ENCODE measurements at places on chromosomes 7 and 10. TPM values are rescaled to one million over a fixed set of nuclear protein-coding genes. Genes with fewer than 3 reads are reported as not detected.

GRCh38 chr7:112575864-112576263, 95.1 kb downstream of the LSMEM1 start:
- no peak for DNase-seq

DNA sequence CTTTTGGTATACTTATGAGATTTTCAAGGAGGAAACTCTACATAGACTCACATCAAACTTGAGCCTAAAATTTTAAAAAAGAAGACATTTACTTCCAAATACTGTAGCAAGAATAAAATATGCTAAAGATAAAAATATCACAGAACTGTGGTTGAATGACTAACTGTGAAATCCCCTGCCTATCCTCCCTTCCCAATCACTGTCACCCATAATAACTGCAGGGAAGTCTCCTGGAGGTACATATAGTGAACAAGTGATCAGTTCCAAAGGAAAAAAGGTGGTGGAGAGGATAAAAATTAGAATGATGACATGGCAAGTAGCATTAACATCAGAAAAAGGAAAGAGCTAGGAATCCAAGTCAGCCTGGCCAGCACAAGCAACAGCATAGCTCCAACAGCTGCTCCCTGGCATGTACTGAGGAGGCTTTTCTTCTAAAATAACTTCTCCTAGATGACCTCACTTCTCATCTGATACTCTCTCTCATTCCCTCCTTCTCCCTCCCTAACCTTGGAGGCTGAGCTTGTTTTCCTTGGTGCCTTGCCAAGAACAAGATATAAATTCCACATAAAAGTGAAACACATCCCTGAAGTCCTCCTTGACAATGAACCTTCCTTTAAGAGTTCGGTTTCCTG, 124.0 kb downstream of the IQUB start:
- peak; percentile 82 for DNase-seq

DNA sequence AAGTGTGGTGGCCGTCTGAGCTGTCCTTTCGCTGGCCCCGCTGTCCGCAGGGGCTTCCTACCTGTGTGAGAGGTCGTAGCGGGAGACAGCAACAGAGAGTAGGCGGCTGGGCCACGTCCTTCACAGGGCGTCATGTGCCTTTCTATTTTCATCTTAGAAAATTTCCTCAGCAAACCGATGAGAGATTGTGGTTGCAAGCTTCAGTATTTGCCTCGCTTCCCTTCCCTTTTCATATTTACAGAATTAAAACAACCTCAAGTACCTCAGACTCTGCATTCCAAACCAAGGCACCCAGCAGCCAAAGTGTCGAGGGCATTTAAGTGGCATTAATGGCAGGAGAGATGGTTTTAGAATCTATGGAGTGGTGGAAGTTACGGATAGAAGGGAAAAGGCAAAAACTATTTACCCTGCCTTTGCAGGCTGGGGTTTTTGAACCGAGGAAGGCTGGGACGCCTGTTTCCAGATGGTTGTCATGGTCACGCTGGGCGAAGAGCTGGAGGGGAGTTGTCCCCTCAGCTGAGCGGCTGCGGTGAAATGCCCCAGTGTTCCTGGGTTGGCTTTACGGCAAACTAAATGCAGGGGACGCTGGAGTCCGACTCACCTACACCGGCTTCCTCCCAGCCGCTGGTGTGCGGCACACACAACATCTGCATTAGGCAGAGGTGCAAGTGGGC, 41.9 kb downstream of the WIPI2 start:
- no peak for DNase-seq

- DNase-seq, result no peak
Measured at GRCh38 chr10:108427146-108427545, 1262.6 kb upstream of the SORCS1 start.

DNA sequence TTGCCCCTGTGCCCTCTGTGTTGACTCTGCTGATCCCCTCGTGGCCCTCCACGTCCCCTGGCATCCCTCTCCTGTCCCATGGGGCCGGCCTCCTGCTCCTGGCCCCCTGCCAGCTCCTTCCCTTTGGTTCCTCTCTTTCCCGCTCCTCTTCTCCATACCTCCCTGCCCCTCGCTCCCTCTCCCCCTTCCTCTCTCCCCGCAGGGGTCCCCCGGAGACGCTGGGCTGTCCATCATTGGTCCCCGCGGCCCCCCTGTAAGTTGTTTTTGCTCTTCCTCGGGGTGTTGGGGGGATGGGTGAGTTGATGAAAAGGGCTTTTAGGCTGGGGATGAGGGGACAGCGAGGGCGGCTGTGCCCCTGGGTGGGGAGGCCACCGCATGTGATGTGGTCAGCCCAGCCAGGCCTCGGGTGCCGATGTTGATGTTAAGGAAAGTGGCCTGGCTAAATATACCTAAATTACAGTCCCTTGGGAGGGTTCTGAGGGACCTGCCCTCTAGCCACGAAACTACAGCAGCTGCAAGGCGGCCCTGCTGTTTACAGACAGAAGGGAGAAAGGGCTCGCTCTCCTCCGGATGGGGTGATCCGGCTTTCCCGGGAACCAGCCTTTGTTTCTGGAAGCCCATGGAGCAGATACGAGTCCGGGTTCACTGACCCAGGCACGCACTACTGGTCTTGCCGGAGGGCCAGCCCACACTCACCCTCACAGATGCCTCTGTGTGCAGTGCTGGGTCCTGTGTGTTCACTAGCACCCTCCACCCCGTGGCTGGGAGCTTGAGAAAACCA, 78.8 kb downstream of the COL13A1 start:
- DNase-seq, result peak; percentile 27

- peak; percentile 79 for DNase-seq
Measured at GRCh38 chr10:89042562-89042961, 52.0 kb downstream of the FAS start.

DNA sequence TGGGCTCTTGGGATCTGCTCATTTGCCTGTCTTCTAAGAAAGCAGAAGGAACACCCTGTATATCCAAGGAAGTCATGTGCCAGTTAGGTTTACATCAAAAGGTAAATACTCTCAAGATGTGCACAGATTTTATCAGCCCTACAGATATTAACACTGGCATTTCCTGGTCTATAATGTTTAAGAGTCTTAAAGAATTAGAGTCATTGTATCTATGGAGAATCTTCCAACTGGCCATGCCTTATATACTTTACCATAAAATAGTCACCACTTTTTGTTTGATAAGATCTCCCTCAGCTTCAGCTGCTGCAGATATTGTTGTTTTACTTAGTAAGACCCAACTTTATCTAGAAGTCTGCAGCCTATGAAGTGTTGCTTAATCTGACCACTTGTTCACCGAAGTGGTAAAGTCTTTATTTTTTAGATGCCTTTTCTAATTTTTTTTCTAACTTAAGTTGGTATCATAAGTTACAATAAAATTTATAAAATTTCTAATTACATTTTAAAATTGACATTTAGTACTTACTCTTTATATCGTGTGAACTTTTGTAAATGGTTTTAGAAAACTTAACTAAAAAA, 58.5 kb downstream of the CPED1 start:
- no peak for DNase-seq

DNA sequence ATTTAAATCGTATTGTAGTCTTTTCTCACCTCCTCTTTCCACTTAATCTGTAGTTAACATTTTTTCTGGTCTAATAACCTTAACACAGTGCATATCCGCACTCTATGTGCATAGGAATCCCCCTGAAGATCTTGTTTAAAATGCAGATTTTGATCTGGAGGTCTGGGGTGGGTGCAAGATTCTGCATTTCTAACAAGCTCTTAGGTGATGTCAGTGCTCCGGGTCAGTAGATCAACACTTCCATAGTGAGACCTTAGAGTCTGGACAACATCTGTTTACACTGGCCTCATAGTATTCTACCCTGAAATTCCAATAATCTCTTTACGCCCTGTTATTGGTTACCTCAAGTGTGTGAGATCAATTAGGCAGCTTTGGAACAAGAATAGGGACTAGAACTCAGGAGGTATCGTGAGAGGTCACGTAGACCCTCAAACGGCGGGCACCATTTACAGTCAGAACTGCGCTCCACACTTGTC, 434 bp upstream of the PLEKHA8 start:
- no peak for DNase-seq

GRCh38 chr10:25701652-25702051, 232.4 kb upstream of the MYO3A start:
- no peak for DNase-seq

DNA sequence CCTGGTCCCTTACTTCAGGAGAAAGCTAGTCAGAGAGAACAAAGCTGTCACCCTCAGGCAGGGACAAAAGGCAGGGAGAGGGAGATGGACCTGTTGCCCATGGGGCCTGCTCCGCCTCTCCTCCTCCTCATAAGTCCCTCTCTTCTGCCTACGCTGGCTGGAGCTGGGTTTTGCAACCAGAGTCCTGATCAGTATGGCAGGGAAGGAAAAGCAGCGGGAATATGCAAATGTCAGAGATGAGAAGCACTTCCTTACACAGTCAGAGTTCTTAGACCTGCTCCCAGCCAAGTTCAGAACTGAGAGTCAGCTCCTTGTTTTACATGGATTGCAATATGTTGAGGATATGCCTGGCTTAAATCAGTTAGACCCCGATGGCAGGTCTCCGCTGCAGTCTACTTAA, 231.1 kb downstream of the ADAM12 start:
- DNase-seq, result no peak

- DNase-seq, result peak; percentile 31
Measured at GRCh38 chr7:87517136-87517815, 41.8 kb upstream of the ABCB4 start.

DNA sequence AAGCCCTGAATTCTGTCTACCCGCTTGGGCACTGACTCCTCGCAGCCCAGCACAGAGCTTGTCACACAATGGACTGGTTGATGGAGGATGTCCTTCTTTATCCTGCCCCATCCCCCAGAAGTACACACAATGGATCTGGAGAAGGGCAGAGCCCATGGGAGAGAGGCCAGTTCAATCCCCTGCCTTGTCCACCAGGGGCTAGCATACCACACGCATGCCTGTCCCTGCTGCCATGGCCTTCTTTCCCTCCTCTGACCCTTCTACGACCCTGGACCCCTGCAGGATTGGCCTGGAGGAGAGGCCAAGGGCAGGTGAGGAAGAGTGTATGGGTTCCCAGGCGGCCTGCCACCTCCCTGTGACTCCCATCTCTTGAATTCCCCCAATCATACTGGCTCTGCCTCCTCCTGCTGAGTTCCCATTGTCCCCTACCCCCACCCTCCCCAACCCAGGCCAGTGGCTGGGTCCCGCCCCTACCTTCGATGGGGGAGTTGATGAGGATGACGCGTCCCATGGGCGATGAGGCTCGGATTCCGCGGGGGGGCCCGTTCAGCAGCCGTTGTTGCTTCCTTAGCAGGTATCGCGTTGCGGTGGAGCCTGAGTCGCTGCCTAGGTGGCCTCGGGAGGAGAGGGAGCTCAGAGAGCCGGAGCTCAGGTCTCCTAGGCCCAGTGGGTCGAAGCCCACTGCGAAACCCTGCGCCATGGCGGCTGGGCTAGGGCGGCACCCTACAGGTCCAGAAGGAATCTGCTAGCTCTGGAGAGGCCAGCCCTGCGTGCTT, 1.2 kb downstream of the PDZD7 start:
- DNase-seq, result no peak

GRCh38 chr7:107951896-107952295, 51.1 kb downstream of the LAMB1 start:
- DNase-seq, result no peak

DNA sequence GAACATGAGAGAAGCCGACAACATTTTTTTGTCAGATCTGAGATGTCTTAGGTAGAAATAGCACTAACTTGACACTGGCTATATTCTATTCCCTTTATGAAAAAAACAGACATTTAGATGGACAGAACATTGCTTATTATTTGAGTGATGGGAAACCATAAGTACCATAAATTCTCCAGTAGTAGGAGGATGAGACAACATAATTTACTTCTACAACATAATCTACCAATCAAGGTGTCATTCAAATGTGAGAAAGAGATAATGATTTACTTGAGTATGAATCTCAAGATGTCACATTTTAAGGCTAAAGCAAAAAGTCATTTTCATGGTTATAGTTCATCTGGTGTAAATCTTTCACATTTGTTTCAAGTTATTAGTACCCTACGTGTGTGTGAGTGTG, 110.8 kb downstream of the CALCR start:
- DNase-seq, result no peak

DNA sequence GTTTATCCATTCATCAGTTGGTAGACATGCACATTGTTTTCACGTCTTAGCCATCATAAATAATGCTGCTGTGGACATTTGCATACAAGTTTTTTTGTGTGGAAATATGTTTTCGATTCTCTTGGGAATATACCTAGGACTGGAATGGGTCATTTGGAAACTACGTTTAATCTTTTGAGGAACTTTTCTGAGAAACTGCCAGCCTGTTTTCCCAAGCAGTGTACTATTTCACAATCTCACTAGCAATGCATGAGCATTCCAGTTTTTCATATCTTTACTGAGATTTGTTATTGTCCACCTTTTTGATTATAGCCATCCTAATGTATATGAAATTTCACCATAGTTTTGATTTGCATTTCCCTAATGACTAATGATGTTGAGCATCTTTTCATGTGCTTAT, 95.7 kb upstream of the JAZF1 start:
- DNase-seq, result no peak

- no peak for DNase-seq
Measured at GRCh38 chr7:92464515-92464914, 13.2 kb downstream of the ERVW-1 start.

DNA sequence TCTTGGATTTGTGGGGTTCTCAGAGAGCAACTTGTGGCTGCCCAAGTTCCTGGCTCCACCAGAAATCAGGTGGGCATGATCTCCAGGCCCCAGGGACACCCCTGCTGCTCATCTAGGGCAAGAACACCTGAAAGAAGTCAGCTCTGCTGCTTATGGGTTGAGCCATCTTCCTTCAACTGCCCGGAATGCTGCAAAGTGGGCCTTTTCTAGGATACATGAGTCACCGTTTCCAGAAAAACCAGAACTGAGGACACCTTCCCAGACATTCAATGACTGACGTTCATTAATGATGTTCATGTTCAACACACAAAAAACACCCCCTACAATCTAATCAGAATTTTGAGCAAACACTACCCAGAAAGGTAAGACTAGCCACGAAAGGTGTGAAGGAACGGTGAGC, 98.0 kb downstream of the MAD1L1 start:
- no peak for DNase-seq

- no peak for DNase-seq
Measured at GRCh38 chr10:62001898-62002297, 100.4 kb downstream of the ARID5B start.

DNA sequence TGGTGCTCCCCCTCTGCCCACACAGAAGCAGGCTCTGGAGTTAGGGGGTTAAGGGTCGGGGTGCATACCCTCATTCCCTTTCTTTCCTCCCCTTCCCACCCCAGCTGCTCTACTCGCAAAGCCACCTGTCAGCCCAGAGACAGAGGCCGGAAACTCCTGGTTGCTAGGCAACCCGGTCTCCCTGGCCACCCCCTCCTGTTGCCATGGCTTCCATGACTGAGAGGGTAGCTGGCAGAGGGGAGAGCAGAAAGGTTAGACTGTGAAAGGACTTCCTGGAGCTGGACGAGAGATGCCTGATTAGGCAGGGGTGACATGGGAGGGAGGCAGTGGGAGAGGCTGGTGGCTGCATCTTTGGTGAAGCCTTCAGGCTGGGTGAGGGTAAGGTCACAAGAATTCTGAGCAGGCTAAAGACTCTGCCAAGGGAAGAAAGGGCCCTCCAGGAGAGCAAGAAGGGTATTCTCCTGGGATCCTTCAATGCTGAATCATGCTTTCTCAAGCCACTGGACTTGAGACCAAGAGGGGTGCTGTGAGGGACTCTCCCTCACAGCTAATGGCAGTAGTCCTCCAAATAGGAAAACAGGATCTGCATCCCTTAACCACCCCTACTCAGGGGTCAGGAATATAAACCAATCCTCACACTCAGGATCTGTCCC, 5.4 kb downstream of the PSD start:
- DNase-seq, result no peak

The ZNF438 gene
- 3.9 TPM for total RNA-seq

The CFAP70 gene
- total RNA-seq, result 3.7 TPM

The SEC24C gene
- total RNA-seq, result 84.6 TPM

The PLXDC2 gene
- total RNA-seq, result 7.8 TPM

The RBM33 gene
- 47.3 TPM for total RNA-seq

The CCL24 gene
- total RNA-seq, result not detected

The GRID1 gene
- total RNA-seq, result 0.20 TPM

The FRAT2 gene
- 7.8 TPM for total RNA-seq

The ATOH7 gene
- total RNA-seq, result not detected
